ENCODE measurements at places on chromosomes 4 and X.

DNA sequence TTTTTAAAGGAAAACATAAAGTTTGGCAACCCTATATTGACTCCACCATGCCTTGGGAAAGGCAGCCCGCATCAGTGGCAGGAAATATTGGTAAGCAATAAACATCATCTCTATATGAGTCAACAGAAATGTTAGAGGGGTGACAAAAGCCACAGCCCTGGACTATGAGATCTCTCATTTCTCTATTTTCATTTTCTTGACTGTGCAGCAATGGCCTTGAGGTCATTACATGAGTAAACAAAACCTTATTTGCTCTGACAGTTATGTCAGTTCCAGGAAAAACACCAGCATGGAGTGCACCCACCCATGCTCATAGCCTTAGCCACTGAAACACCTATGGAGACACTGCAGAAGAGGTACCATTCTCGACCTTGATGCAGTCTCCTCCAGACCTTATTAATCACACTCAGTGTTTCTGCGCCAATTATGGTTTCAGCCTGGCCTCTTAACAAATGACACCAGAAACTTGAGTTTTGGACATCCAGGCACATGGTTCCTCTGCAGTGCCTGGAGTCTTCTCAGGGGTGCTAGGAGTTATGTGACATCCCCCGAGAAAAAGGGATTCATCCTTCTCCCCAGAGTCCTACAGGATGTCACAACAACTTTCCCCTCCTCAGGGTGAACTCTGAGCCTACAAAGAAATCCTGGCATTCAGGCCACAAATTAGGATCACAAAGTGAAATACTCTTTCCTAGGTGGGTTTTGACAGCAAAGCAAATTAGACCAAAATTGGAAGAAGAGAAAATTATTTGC lies 16.0 kb upstream of the HPGD start:
- no peak for DNase-seq

- no peak for DNase-seq
Measured at GRCh38 chr4:160414496-160414895, 1311.6 kb downstream of the RAPGEF2 start.

DNA sequence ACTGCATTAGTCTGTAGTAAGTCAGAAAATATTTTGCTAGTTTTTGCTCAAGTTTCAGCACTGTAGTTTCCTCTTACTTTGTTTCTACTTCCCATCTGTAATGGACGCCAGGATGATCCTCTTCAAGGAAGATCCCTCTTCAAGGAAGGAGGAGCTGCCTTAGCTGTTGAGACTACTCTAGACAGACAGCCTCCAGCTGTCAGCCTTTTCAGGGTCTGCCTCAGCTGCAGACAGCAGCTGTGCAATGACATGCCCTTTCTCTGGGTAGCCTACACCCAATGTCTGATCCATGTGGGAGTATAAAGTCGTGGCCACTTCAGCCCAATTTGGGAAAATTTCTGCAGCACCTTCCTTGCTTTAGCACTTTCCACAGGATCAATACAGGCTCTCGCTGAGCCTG lies 281.0 kb upstream of the MAOA start:
- no peak for DNase-seq

GRCh38 chr4:142707401-142707800 lies 138.7 kb downstream of the INPP4B start:
- no peak for DNase-seq

GRCh38 chrX:86195343-86195742 lies 47.1 kb downstream of the DACH2 start:
- no peak for DNase-seq

DNA sequence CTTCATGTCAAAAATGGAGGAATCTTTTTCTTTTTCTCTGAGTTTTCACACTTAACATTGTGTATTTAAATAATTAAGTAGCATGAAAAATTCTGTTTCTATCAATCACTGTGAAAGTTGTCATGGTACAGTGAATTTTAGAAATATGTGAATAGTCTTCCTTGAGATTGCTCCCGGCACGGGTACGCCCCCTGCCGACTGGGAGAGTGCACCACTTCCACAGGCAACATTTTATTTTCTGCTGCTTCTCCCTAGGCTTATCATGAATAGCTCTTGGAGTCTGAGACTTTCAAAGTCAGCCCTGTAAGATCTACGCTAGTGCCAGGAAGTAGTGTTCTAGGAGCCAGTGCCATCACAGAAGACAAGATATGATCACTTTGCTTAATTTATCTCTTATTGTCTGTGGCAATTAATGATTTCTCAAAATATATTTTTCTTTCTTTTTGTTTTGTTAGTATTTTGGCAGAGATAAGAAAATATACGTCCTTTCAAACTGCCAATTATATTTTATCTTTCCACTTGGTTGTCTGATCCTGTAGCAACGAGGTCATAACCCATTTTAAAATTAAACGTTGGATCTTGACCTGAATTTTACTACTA lies 763.8 kb upstream of the AADAT start:
- DNase-seq: no peak

- DNase-seq: no peak
Measured at GRCh38 chr4:176793060-176793605, 411 bp upstream of the VEGFC start.

DNA sequence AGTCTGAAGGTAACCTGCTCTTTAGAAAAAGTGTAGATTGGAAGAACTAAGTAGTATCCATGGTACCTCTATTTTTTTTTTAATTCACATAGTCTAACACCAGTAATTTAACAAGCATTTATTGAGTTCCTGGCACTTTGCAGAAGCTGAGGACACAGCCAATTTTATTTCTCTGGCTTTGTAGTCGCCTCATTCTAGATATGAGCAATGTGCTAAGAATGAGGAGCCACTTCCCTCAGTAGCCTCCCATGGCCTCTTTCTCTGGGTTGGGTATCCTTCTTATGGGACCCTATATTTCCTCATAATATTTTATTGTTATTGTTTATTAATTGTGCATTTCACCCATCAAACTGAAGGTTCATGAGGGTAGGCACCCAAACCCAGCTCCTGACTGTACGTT lies 67.6 kb downstream of the ENPEP start:
- no peak for DNase-seq

- no peak for DNase-seq
Measured at GRCh38 chrX:112654871-112655270, 24.9 kb downstream of the LHFPL1 start.

DNA sequence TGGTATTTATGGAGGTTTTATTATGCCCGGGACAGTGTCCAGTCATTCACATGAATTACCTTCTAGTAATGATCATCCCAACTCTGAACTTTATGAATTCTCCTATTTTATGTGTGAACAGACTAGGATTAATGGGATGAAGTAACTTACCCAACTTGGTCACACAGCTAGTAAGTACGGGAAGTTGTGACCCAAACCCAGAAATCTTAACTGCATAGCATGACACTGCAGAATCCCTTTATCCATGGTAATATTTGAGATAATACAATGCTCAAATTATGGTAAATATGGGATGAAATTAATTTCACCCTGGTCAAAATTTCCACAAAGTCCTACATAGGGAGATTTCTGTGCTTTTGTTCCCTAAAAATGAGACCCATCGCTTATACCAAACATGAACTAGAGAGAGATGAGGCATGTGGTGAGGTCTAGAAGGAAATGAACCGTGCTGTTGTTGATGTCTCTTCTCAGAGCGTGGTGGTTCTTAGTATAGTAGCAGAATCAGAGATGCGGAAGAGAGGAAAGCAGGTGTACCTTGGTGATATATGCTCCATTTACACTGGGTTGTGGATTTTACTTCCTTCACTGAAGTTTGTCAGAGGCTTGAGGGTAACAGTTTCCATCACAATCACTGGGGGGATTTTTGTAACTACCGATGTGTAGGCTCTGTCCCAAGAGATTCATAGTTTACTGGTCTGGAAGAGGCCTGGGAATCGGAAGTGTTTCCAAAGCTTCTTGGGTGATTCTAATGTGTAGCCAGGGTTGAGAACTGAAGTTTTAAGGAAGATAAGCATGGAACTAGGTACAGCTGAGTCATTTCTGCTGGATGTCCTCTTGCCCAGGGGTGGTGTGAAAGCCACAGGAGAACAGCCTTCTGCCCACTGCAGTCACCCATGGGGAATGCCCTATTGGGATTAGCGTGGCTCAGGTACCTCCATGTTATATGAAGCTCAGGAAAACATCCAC lies 30.2 kb upstream of the FAM9C start:
- no peak for DNase-seq

DNA sequence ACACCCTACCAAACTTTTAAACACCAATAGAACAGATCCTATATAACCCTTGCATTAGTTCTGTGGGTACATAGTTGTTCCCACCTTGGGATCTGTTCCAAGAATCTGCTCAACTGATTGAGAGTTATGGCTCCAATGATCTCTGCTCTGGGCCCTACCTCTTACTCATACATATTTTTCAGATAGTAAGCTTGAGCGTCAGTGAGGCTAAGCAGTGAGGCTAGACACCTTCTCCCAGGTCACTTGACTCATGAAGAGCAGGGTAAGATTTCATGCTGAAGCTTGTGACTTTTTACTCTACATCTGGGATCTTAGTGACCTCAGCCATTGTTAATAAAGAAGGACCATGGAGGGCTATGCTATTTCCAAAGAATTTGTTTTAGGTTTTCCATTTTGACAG lies 23.1 kb upstream of the TNIP3 start:
- DNase-seq: no peak

DNA sequence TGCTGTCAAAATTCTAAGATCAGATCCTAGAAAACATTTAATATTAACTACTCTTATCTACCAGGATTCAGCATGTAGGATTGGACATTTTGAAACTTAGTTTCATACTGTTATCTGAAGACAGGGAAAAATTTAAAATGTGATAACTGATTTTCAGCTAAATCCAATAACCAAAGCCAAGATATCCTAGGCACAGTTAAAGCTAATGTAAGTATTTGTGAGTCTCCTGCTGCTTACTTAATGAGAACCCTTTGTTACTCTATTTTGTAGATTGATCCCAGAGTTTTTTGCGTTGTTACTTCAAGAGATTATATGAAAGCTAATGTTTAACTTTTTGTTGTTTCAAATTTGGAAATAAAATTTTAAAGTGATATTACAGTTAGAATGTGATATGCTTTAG lies 2.0 kb downstream of the CPE start:
- no peak for DNase-seq

DNA sequence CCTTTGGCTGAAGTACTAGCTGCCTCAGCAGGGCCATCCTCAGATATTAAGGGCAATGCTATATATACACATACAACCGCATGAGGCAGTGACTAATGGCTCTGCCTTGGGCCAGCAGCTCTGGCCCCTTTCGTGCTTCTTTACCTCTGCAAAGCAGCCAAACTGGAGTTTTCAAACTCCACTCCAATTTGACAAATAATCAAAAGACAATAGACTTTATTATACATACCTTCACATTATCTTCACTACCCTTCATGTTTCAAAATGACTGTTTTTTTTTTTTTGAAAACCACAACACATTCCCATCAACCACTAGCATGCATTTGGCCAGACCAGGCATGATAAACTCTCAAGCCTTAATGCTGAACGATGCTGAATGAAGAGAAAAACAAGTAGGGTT lies 187.7 kb downstream of the ENOX2 start:
- DNase-seq: no peak

DNA sequence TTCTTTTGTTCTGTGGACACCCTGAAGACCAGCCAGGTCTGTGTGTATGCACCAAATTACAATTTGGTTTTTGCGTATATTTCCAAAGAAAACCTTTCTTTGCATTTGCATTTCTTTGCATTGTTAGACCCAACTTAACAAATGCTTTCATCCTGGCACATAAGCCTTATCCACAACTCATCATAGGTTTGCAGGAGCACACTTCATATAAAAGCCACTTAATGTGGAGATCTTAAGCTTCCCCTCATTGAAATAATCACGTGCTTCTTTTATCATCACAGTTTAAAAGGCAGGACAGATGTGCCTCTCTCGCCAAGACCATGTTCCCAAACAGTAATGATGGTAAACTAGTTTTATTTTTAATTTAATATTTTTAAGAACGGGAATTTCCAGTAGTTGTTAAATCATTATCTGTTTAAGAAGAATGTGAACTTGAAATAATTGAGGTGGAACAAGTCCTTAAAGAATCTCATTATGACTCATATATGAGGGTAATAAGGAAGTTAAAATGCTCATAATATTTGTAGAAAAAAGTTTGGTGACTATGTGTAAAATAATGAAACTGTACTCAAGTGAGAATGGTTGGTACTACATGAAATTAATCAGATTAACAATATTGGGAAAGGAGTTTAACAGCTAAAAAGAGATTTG lies 65.5 kb downstream of the GLRA3 start:
- no peak for DNase-seq

DNA sequence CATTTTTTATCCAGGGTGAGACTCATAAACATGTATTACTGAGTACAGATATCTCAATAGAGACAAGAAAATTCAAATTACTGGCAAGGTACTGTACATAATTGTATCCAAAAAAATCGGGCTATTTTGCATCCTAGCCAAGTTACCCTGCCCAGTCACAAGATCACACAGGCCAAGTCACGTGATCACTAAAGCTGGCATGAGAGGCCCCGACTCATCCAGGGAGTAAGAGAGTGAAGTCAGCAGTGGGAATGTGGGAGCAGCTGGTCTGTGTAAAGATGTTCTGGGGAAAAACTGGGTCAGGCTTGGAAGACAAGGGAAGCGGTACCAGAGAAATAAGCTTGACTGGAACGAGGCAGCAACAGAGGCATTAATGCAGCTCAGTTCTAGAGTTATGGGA lies 119.3 kb upstream of the STS start:
- no peak for DNase-seq

GRCh38 chr4:1195891-1196401 lies 23.6 kb upstream of the SPON2 start:
- no peak for DNase-seq

All from T-helper 1 cell (primary cell).